ENCODE measurements at places on chromosomes 1 and 21.
A peak's percentile ranks its signal among the peaks of the same experiment; 100 is the strongest.

GRCh38 chr1:28642056-28642846 is 616 bp downstream of the TAF12 start:
- DNase-seq: peak; percentile 43

- DNase-seq: no peak
Measured at GRCh38 chr1:1547476-1547875, 7.1 kb upstream of the TMEM240 start.

DNA sequence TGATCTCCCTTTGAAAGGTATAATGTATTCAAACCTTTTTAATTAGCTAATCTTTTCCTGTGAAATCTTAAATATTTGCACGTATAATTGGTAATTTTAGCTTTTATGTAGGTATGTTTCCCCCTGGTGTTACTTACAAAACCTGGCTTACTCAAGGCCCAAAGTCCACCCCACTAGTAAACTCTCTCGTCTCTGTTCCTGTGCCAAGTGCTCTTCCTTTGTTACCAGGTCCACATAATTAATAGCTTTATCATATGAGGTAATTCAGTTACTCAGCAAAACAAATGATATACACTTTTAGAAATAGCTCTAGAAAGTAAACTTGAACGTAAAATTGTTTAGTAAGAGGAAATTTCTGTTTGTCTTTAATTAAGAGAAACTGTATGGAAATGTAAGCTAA is 36.7 kb downstream of the NFIA start:
- no peak for DNase-seq

- no peak for DNase-seq
Measured at GRCh38 chr21:37659874-37660273, 256.4 kb downstream of the KCNJ6 start.

- DNase-seq: no peak
Measured at GRCh38 chr1:242208021-242208420, 209.1 kb upstream of the MAP1LC3C start.

DNA sequence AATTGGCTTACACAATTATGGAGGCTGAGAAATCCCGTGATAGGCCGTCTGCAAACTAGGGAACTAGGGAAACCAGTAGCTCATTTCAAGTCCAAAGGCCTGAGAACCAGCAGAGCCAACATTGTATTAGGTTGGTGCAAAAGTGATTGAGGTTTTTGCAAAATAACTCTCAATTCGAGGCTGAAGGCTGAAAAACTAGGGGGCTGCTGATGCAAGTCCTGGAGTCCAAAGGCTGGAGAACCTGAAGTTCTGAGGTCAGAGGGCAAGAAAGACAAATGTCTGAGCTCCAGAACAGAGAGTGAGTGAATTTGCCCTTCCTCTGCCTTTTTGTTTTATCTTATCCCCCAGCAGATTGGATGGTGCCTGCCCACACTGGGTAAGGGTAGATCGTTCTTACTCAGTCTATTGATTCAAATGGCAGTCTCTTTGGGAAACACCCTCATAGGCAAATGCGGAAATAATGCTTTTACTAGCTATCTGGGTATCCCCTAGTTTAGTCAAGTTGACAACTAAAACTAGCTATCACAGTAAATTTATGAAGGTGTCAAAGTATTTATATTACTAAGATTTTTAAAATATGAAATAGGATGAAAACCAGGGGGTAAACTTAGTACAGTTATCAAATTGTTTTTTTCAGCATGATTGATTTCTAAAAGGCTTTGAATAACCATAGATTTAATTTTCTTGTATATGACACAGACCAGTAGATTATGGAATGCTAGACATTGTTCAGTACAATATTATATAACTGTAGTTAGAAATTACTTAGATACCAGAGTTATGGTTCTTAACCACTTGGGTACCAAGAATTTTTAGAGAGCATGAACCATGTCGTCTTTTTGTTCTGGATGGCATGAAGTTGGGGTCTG is 15.4 kb downstream of the RABGAP1L start:
- no peak for DNase-seq

DNA sequence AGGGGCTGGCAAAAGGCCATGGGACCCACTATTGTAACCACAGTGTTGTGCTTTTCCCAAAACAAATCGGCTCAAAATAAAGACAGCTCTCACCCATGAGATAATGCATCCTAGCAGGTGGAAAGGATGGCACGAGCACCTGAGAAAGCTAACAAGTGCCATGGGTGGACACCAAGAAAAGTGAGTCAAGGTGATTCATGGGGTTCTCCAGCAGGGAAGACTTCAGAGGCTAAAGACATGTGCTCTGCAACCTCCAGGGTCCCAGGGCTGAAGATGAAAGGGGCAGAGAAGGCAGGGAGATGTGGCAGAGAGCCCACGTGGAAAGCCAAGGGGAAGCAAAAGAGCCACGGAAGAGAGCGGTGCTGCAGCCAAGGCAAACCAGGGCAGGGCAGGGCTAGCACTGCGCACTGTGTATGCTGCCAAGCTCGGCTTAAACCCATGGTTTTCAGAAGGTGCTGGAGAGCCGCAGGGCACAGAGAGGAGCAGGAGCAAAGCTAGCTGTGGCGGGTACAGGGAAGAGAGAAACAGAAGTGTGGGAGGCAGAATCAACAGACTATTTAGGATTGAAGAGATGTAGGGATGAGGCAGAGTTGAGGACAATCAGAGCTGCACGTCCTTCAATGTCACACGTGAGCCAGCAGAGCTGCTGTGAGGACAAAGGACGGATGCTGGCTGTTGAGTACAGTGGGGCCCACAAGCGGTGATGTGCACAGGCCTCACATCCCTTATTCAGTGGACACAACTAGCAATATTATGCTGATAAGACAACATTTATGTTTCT is 41.8 kb upstream of the C1orf198 start:
- DNase-seq: no peak

GRCh38 chr1:2788506-2789163 is 12.9 kb downstream of the TTC34 start:
- no peak for DNase-seq

DNA sequence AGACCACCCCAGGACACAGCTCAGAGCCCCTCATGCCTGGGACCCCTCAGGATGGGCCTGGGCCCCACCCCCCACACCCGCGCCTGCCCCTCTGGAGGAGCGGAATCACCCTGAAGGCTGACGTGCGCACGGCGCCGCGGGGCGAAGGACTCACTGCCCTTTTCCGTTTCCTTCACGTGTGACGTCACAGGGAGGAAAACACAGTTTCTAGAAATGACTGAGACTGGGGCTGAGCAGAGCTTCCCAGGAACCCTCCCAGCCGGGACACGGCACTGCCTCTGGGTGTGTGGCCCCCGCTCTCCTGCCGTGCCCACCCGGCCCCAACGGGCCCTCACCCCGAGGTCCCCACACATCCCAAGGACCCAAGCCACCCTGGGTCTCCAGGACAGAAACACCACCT is 5.4 kb upstream of the TNFRSF4 start:
- no peak for DNase-seq

GRCh38 chr1:226293553-226293920 is 15.4 kb downstream of the LIN9 start:
- DNase-seq: no peak

GRCh38 chr1:179823693-179824092 is 53.9 kb downstream of the TOR1AIP2 start:
- no peak for DNase-seq

- no peak for DNase-seq
Measured at GRCh38 chr1:172108161-172108893, 267.0 kb downstream of the DNM3 start.

DNA sequence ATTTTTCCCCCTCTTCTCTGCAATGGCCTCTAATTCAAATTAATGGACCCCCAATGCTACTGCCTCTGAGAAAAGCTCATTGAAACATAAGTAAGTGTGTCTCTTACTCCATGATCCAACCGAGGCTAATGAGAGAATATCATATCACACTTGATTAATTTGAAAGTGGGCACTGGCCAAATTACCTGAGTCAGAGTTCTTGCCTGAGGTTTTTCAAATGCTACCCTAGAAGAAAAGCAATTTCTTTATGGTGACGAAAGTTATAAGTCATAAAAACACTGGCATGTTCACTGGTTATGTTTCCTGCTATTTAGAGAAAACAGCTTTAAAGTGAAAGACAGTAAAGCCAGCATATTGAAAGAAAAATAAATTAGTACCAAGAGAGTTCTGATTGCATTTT is 368.8 kb upstream of the TMPRSS15 start:
- DNase-seq: peak; percentile 1

- no peak for DNase-seq
Measured at GRCh38 chr1:8969937-8970336, 24.3 kb downstream of the CA6 start.

GRCh38 chr1:220746851-220747250 is 1.3 kb upstream of the MTARC2 start:
- DNase-seq: no peak

DNA sequence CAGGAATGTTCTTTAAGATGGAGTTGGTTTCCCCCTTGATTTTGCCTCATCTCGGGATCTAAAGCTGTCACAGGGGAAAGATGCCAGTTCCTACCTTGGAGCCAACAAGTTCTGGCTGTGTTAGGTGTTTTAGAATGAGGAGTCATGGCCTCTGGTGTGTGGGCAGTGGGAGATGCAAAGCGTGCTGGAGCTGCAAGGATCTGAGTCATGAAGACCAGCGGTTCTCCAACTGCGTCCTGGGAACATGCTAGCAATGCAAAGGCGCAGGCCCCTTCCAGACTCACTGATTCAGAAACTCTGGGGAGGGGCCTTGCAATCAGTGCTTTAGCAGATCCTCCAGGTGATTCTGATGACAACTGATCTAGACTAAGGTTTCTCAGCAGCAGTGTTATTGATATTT is 109.1 kb downstream of the UCK2 start:
- no peak for DNase-seq

DNA sequence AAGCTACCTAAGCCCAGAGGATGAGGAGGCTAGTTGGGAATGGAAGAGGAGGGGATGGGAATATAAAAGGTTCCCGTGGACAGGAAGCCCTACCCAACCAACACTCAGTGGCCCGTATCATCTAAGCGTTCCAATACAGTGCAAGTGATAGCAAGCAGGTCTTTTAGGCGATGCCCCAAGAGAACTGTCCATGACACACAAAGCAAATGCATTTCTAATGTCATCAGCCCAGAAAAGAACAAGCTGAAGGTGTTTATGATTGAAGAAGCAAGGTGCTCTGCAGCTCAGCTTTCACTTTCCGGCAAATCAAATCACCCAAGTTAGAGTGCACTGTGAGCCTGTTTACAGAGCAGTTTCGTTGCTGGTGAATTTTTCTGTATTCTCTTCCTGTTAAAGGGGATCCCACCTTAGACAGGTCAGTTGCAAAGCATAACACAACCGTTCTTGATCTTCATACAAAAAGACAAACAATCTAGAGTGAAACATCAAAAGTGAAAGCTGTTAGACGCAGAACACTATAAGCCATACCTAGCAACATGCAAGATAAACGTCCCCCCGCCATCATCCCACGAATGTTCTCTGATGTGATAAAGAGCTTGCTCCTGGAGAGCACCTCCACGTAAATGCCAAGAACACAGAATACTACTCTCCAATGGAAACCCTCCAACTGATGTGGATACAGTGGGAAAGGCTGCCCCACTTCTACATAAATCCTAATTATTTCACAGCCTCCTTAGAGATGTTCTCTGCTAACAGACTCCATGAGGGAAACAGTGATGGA is 54.0 kb downstream of the PGBD5 start:
- DNase-seq: no peak

All from choroid plexus epithelial cell (primary cell).